NCI-H460 (cell line): ENCODE measurements at places on chromosomes 5 and 9.

GRCh38 chr9:38066914-38067858, 1.8 kb downstream of the SHB start:
- DNase-seq, result no peak

- DNase-seq, result no peak
These were observed 17.6 kb upstream of the SHOC1 start for GRCh38 chr9:111812337-111812736.

GRCh38 chr5:159003045-159004030, 96.4 kb downstream of the EBF1 start:
- peak; percentile 92 for DNase-seq

GRCh38 chr9:133041958-133042357, 11.2 kb downstream of the GTF3C5 start:
- no peak for DNase-seq

DNA sequence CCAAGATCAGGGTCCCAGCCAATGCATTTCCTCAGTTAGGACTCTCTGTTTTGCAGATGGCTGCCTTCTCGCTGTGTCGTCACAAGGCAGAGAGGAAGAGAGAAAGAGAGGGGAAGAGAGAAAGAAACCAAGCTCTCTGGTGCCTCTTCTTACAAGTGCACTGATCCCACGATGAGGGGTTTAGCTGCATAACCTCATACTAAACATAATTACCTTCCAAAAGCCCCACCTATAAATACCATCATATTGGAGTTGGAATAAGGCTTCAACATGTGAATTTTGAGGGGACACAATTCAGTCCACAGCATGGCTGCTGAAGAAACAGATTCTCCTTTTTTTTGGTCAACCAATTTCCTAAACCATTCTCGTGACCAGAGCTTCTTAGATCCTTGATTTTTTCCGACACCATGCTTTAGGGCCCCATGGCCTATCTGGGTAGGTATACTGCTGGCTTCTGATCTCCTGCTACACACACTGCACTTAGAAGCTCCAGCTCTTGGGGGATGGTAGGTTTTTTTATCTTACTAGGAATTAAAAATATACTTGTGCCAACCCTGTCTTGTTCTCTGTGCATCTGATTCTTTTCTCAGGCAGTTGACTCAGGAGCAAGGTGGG, 5.1 kb downstream of the CAMK4 start:
- no peak for DNase-seq
